ENCODE measurements at places on chromosomes 1 and 21. TPM values are rescaled to one million over a fixed set of nuclear protein-coding genes. Genes with fewer than 3 reads are reported as not detected.

GRCh38 chr1:228983231-228983660, 248.0 kb downstream of the RHOU start:
- no peak overlapping the region for H3K27ac ChIP-seq
- H3K4me1 ChIP-seq = peaks cover 29% of the 10 kb centered on the region
- no peak for DNase-seq
- no peak overlapping the region for H3K4me3 ChIP-seq
- no peaks in the 10 kb centered on the region for H3K36me3 ChIP-seq

DNA sequence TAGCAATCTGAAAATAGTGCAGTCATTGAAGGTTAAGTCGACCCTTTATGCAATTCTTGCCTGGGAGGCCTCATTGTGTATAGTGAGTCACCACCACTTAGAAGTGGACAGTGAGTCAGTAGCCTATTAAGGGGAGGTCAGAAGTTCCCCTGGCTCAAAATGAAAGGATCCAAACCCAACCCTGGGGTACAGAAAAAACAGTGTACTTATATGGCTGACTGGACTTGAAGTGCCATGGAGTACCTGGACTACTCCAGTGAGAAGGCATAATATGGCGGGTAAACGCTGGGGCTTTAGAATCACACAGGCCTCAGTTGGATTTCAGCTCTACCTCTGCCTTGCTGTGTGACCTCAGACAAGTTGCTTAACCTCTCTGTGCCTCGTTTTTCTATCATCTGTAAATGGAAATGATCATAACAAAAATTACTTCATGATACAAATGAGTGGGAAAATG, 2.2 kb upstream of the BCL9 start:
- H3K27me3 ChIP-seq = no peaks in the 10 kb centered on the region
- no peak overlapping the region for H3K4me3 ChIP-seq
- H3K27ac ChIP-seq = no peak overlapping the region

- H3K4me3 ChIP-seq = no peak overlapping the region
- H3K36me3 ChIP-seq = no peaks in the 10 kb centered on the region
- H3K27me3 ChIP-seq = no peaks in the 10 kb centered on the region
- no peak overlapping the region for H3K27ac ChIP-seq
- no peak for DNase-seq
- peaks cover 11% of the 10 kb centered on the region for H3K4me1 ChIP-seq
Observed at GRCh38 chr1:10432910-10433700, 2.9 kb downstream of the CENPS start.

- no peak overlapping the region for H3K27ac ChIP-seq
- no peak for DNase-seq
- no peak overlapping the region for H3K4me3 ChIP-seq
- H3K27me3 ChIP-seq = no peaks in the 10 kb centered on the region
- H3K36me3 ChIP-seq = no peaks in the 10 kb centered on the region
Observed at GRCh38 chr1:109785446-109786111, 21.9 kb upstream of the EPS8L3 start.

DNA sequence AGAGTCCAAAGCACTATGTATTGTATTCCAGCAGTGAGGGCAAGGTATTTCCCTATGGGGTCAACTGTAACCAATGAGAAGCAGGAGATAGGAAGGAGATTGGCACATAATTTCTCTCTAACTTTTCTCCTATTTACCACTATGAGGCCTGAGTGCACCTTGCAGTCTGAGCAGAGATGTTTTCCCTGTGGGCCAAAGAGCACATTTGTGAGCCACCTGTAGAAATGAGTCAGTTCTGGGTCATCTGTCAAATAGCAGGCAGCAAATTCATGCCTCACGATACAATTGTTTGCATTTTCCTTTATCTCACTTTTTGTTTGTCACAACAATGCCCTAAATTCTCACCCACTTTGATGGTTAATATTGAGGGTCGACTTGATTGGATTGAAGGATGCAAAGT, 547.2 kb upstream of the NCAM2 start:
- H3K36me3 ChIP-seq = no peaks in the 10 kb centered on the region
- no peaks in the 10 kb centered on the region for H3K27me3 ChIP-seq
- no peak overlapping the region for H3K4me3 ChIP-seq
- DNase-seq = no peak
- H3K4me1 ChIP-seq = peaks cover 5% of the 10 kb centered on the region
- no peak overlapping the region for H3K27ac ChIP-seq

DNA sequence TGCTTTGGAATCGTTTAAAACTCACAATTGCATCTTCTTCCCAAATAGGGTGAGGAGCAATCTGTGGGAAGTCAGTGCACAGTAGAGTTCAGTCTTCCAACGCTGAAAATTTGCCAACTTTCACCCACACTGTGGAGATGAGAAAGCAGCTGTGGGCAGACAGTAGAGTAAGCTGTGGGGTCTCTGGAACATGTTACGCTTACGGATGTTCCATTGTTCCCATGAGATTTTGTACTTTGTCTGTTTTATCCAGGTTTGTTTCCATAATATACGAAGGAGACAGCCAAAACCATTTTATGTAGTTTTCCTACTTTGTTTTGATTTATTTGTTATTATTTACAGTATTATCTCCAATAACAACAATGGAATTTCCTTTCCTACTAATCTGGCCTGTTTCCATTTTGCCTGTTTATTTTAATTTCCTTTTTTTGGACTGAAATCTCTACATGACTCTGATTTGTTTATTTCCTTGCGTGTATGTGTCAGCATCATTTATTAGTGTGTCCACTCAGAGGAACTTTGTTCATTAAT, 65.1 kb upstream of the RGL1 start:
- H3K4me1 ChIP-seq = peaks cover 35% of the 10 kb centered on the region
- no peak overlapping the region for H3K4me3 ChIP-seq
- no peaks in the 10 kb centered on the region for H3K27me3 ChIP-seq
- H3K27ac ChIP-seq = no peak overlapping the region

The PROK1 gene
- 0.95 TPM for total RNA-seq

- H3K36me3 ChIP-seq = peaks cover 6% of the 10 kb centered on the region
- DNase-seq = no peak
- no peaks in the 10 kb centered on the region for H3K27me3 ChIP-seq
Observed at GRCh38 chr1:208036918-208037766, 126.2 kb upstream of the CD34 start.

DNA sequence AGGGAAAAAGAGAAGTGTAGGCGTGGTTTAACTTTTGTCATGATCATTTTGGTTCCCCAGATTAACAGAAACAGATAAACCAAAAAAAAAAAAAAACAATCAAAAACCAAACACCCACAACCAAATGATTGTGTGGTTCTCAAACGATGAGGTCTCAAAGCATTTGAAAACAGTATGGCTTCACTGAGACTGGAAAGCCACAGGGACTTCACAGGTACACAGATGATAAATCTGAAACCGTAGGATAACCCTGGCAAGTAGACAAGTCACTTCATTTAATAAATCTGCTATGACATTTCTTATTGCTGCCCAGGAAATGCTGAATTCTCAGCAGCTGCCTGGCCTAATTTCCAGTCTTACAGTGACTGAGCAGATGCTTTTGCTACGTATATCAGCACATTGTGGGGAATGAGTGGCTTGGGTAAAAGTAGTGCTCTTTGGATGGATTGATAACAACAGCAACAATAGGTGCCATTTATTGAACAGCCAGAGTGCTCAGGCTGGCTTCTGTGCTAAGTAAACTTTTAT, 6.1 kb downstream of the ST6GALNAC3 start:
- no peaks in the 10 kb centered on the region for H3K27me3 ChIP-seq
- H3K4me1 ChIP-seq = peaks cover 72% of the 10 kb centered on the region
- H3K27ac ChIP-seq = peak overlapping the region; percentile 77
- no peaks in the 10 kb centered on the region for H3K36me3 ChIP-seq
- H3K4me3 ChIP-seq = no peak overlapping the region

- no peak for DNase-seq
- H3K4me3 ChIP-seq = no peak overlapping the region
- no peaks in the 10 kb centered on the region for H3K36me3 ChIP-seq
Observed at GRCh38 chr21:42609811-42610210, 43.6 kb upstream of the PDE9A start.

- H3K27me3 ChIP-seq = no peaks in the 10 kb centered on the region
- peaks cover 7% of the 10 kb centered on the region for H3K36me3 ChIP-seq
- no peak overlapping the region for H3K4me3 ChIP-seq
- H3K27ac ChIP-seq = no peak overlapping the region
Observed at GRCh38 chr1:43835082-43836021, 98.2 kb upstream of the ARTN start.

The CD160 gene
- not detected for total RNA-seq

- H3K27me3 ChIP-seq = peaks cover 69% of the 10 kb centered on the region
- DNase-seq = no peak
- no peak overlapping the region for H3K27ac ChIP-seq
Observed at GRCh38 chr1:34188418-34188817, 11.7 kb downstream of the C1orf94 start.

DNA sequence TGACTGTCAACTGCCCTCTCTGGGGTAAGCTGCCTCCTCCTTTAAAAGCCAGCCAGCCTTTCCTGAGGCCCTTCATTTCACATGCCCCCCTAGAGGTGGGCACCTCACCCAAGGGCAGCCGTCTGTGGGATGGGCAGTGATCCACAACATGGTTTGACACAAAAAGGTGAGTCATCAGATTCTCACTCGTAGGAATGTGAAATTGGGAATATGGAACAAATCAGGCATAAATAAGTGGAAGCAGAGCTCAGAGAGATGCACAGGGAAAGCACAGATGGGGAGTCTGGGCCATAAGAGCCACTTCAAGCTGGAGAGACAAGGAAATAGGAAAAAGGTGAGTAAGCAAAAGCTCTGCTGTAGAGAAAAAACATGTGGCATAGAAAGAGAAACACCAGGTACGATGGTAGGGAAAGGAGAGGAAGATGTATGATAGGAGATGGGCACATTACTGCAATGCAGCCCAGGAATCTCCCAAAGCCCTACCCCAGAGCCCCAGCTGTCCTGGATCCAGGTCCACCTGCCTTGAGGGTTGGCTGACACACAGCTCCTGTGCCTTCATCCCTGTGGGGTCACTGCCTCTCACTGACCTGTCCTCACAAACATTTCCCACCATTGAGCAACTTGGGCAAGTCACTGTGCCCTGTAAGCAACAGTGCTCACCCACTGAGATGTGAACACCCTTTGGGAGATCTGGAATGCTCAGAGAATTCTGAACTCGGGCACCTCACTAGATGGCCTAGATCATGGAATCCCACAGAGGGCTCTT, 86.6 kb downstream of the ASTN1 start:
- H3K36me3 ChIP-seq = no peaks in the 10 kb centered on the region
- H3K4me3 ChIP-seq = no peak overlapping the region
- H3K4me1 ChIP-seq = peaks cover 7% of the 10 kb centered on the region
- no peak overlapping the region for H3K27ac ChIP-seq
- no peak for DNase-seq

The C1orf94 gene
- total RNA-seq = not detected

DNA sequence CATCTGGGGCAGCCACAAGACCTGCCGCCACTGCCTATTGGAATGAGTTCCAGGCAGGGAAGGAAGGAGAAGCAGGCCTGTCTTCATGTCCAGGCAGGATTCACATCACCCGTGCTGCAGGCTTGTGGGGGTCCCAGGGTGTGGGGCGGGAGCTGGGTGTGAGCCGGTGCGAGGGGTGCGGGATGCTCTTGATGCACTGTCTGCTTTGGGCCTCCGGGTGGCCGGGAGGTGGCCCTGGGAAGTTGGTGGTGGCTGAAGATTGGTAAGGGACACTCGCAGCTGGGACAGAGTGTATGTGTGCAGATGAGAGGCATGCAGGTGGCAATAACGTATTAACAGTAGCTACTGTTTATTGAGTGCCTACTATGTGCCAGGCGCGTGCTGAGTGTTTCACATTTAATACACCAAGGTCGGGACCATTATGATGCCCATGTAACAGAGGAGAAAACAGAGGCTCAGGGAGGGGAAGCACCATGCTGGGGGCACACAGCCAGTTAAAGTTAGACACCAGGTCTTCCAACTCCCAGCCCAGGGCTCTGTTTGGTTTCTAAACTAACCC, 3.3 kb downstream of the CROCC start:
- no peak overlapping the region for H3K27ac ChIP-seq
- no peaks in the 10 kb centered on the region for H3K27me3 ChIP-seq
- DNase-seq = no peak
- peaks cover 21% of the 10 kb centered on the region for H3K4me1 ChIP-seq
- no peaks in the 10 kb centered on the region for H3K36me3 ChIP-seq

- no peak for DNase-seq
- H3K4me1 ChIP-seq = peaks cover 34% of the 10 kb centered on the region
- peaks cover 37% of the 10 kb centered on the region for H3K27me3 ChIP-seq
- no peak overlapping the region for H3K4me3 ChIP-seq
- peak overlapping the region; percentile 20 for H3K27ac ChIP-seq
Observed at GRCh38 chr1:47578721-47579419, 141.0 kb downstream of the FOXD2 start.

The SCCPDH gene
- 35.1 TPM for total RNA-seq

DNA sequence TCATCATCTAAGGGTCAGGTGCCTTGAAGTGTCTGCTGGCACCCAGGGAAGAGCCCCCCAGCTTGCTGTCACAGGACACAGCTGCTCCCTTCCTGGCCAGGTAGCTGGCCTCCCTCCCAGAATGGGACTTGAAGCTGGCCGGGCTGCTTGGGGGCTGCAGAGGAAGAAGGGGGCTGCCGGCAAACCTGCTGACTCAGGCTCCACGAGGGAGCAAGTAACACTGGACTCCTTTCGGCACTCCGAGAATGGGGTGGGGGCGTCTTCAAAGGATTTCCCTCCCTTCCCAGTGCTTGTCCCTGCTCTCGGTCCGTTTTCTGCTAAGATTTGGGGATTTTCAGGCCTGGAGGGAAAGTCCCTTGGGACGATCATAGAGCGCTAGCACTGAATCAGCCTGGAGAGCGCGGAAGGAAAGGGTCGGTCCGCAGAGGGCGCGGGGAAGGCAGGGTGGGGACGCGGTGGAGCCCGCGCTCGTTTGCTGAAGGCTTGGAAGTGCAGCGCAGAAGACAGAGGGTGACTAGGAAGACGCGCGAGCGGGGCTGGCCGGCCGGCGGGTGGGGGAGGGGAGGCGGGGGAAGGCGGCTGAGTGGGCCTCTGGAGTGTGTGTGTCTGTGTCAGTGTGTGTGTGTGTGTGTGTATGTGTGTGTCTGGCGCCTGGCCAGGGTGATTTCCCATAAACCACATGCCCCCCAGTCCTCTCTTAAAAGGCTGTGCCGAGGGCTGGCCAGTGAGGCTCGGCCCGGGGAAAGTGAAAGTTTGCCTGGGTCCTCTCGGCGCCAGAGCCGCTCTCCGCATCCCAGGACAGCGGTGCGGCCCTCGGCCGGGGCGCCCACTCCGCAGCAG, at the start of gene CSF1:
Gene CSF1, plus strand, starts transcription at position 727 of the 840 bp plus-strand sequence. CDS start 175 bp downstream, outside the sequence.
- H3K36me3 ChIP-seq = no peaks in the 10 kb centered on the region
- peak within 1 kb of the TSS; percentile 90 for H3K4me3 ChIP-seq
- H3K27ac ChIP-seq = peak within 1 kb of the TSS; percentile 94
- H3K4me1 ChIP-seq = peaks cover 41% of the 10 kb centered on the region
- no peaks in the 10 kb centered on the region for H3K27me3 ChIP-seq
- DNase-seq = peak; percentile 76

DNA sequence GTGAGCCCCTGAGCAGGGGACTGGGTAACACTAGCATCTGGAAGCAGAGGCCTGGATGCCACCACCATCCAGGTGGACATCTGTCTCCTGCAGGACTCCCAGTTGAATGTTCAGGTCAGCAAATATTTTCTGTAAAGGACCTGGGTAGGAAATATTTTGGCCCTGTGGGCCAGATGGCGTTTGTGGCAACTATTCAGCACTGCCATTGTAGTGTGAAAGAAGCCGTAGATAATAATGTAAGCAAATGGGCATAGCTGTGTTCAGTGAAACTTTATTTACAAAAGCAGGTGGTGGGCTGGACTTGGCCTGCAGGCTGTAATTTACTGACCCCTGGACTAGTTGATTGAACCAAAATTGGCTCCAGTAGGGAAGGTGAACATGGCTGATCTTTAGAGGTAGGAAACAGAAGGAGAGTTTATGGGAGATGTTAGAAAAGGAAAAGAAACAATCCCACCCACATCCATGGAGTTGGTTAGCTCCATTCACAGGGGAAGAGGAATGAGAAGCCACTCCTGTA, 20.0 kb upstream of the CD101 start:
- peak overlapping the region; percentile 52 for H3K27ac ChIP-seq
- H3K4me3 ChIP-seq = no peak overlapping the region
- peaks cover 31% of the 10 kb centered on the region for H3K36me3 ChIP-seq
- no peak for DNase-seq
- H3K4me1 ChIP-seq = peaks cover 4% of the 10 kb centered on the region
- H3K27me3 ChIP-seq = no peaks in the 10 kb centered on the region
